ENCODE measurements at places on chromosomes 13 and 19.
A peak's percentile ranks its signal among the peaks of the same experiment; 100 is the strongest.

GRCh38 chr19:31913103-31913661 is 432.2 kb upstream of the ZNF507 start:
- DNase-seq, result no peak

DNA sequence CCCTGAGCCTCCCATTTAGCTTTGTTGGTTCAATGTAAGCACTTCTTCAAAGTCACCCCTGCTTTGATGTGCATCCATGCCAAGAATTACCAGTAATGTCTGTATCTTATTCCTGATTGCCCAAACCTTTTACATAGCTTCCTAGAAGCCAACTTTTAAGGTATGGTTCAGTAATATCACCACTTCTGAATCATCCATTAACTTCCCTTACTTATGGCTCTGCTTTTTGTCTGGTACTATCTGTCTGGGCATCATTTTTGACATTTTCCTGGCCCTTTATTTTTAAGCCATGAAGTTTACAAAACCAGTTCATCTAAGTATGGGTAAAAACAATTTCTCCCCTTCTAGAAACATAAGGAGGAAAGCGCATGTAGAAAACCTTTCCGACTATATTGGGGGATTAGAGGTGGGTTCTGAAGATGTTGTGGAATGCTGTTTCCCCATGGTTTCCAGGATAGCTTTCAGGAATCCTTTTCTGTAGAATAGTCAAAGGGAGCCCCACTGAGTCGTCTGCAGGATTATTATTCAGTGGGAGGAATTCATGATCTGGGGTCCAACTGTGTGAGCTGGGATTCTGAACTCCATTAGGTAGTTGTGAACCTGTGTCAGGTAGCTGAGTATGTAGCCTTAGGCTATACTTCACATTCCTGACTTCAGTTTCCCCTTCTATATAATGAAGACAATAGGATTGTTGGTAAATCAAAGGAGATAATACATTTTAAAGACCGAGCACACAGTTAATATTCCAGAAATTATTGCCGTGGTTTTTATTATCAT is 163.8 kb downstream of the SUCLA2 start:
- no peak for DNase-seq

DNA sequence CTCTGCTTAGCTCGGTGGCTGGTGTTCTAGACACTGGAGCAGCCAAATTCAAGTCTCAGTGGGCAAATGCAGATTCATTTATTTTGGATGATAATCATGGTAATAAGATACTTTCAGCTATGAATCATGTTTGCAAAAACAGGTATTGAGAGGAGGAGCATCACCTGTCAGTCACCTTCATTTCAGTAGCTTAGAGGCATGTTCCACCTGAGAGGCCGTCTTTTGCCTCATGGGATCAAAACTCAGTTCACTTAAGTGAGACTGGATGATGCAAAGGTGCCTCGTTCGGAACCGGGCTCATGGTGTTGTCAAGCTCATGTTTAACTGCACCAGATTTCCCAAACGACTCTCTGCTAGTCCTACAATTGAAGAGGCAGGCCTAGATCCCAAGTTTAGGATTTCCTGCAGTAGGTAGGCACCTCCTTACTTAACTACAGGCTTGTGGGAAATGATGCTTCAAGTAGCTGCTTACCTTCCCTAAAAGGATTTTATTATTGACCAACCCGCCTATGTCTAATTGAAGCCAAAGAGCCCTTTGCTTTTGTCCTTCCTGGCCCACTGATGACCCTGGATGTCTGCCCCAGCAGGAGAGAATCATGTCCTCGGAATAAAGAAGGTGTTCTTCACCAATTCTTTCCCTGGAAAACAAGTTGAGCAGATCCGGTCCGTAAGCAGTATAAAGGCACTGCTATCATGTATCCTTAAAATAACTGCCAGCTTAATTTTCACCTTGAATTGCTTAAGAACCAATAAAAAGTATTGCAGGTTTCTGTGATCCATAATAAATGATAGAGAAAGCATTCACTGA is 60.0 kb downstream of the ZAR1L start:
- DNase-seq, result no peak

DNA sequence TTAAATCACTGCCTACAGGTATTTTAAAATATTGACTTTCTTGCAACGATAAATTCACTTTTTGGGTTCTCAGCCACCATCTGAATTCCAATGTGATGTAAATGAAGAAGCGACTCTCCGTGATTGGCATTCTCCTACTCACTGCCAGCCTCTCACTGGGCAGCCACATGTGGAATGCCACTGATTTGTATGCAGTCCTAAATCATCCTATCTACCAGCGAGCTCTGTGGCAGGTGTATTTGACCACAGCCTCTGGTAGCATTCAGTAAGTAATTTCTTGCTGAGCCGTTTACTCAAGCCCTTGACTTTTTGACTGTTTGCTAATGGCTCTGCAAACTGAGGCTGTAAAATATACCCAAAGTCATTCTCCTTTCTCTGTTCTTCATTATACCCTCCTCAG is 559.0 kb upstream of the SLC10A2 start:
- DNase-seq, result no peak

DNA sequence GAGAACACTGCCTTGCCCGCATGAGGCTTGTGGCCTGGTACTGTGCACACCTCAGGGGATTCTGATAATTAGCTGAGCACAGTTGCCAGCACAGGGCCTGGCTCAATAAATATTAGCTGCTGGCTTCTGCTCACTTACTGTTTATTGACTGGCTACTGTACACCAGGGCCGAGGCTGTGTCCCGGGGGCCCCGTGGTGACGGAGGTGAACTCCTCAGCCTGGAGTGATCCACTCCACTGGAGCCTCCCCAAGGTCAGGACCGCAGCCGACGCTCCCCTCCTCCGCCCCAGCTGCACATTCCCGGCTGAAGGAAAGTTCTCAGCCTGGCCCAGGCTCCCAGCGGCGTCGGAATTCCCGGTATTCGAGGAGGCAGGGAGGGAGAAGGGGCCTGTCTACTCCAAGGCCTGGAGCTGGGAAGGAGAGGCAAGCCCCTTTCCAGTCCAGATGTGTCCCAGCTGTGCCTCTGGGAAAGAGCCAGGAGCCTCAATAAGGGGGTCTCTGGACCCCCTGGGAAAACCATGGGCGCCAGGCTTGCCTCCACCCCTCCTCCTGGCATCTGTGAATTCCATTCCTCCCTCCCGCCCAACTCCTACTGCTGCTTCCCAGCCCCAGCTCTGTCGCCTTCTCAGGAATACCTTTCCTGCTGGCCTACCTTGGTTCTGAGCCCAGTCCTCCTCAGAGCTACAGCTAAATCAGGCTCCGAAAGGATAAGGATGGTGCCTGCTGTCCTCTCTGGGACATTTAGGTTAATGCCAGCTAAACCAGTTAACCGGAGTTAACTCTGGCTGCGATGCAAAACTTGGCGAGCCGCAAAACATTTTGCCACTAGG is 7.3 kb downstream of the RPS16 start:
- DNase-seq, result no peak

- no peak for DNase-seq
Measured at GRCh38 chr13:42707586-42707985, 73.8 kb upstream of the FAM216B start.

DNA sequence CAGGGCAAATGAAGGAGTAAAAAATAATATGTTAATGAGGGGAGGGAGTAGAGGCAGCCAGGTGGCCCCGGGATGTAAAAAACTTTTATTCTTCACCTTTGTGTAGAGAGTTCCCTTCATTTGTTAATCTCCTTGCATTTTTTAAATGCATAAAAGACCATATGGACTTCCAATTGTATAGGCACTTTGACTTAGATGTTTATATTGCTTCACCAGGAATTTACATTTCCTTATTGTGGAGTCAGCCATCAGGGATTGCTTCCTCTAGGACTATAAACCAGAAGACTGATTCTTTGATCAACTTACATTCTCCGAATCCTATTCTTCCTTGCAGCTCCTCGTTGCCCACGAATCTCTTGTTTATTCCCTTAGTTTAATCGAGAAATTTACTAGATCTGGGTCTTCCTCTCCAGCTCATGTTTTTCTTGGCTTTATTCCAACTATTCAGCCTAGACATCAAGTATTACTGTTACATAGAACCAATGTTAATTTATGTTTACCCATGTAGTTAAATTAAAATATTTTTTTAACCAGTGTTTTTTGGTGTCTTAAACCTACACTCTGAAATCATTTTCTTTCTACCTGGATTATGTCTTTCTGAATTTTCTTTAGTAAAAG is 1187.0 kb upstream of the SLC10A2 start:
- DNase-seq, result no peak

- peak; percentile 27 for DNase-seq
Measured at GRCh38 chr13:112111239-112111857, 44.4 kb downstream of the SOX1 start.

DNA sequence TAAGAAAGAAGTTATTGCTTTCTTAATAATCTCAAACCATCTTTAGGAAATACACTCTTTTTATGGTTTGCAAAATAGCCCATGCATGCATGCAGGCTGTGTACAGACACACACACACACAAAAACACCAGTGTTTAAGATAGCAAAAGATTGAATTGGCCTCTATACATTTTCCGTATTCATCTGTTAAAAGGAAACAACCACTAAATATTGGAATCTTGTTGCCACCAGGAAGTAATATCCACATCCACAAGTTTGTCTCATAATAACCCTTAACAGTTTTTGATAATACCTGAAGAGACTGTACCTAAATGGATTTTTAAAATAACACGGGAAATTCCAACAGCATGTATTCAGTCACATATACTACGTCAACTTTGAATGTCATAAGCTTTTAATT is 7.3 kb upstream of the MAB21L1 start:
- no peak for DNase-seq

GRCh38 chr19:45653634-45654033 is 14.4 kb upstream of the GIPR start:
- no peak for DNase-seq

DNA sequence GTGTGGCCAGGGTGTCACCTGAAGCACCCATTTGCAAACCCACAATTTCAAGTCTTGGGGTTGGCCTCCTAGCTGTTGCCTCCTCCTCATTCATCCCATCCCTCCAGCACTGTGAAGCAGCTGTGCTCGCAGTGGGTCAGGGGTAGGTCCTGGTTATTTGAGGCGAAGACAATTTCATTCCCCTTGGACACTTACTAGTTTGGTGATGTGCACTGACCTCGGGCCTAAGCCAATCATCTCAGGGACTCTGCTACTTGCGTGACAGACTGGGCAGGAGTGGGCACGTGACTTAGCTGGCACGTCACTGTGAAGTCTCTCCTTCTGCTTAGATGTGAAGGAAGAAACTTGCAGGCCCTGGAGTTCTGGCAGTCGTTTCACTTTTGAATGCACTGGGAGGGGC is 3.5 kb upstream of the ATP11A start:
- DNase-seq, result no peak

DNA sequence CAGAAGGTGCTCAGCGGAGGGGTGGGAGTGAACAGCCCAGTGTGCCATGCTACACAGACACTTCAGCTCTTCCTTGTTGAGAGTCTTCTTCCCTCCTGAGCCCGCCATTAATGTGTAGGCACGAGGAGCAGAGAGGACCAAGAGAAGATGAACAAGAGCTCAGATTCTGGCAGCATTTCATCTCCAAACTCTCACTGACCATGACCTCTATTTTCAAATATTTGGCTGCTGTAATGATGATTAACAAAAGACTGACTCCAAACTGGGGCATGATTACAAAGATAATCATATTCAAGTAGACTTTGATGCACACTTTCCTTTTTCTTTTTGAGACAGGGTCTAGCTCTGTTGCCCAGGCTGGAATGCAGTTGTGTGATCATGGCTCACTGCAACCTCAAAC is 236.5 kb downstream of the DCLK1 start:
- DNase-seq, result no peak

- no peak for DNase-seq
Measured at GRCh38 chr19:48961051-48961649, 4.0 kb upstream of the FTL start.

DNA sequence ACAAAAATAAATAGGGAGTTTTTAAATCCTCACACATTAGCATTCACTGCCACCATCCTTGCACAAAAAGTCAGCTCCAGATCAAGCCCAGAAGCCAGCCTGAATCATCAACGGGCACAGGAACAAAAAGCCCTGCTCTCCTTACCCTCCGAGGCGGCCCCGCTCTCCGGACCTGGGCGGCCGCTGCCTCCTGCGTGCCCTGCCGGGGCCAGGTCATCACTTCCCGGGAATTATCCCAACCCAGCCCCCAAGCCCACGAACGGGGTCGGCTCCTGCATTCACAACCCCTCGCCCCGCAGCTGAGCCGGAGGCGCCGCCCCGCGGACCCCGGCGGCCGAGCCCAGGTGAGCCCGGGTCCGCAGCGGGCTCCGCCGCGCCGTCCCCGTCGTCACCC is 754 bp downstream of the DNAJB1 start:
- DNase-seq, result no peak

DNA sequence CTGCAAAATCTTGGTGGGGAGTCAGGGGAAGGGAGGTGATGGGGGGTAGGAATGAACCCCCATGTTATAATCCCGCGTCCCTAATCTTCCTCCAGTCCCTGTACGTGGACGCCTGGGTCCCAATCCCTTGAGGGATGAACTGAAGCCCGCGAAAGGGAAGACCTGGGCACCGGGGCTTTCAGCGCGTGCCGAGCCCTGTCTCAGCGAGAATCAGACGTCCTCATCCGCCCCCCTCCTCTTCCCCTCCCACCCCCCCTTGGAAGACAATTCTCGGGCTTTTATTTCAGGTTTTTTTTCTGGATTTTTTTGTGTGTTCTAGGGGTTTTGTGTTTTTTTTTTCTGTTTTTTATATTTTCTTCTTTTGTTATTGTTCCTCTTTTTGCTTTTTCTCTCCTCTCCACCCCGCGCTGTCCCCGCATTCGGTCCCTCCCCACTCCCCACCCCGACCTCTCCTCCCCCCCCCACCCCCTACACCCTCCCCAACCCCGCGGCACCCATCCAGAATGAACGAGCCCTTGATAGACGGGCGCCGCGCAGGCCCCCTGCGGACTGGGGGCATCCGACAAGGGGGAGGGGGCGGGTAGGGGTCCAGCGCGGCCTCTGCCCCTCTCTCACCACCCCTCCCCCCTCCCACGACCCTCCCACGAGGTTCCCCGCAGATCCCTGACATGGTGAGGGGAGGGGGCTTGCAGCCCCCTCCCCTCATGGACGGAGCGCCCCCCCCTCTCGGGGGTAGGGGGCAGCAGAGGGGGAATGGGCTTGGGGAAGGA is 10.3 kb downstream of the C19orf81 start:
- DNase-seq, result no peak

DNA sequence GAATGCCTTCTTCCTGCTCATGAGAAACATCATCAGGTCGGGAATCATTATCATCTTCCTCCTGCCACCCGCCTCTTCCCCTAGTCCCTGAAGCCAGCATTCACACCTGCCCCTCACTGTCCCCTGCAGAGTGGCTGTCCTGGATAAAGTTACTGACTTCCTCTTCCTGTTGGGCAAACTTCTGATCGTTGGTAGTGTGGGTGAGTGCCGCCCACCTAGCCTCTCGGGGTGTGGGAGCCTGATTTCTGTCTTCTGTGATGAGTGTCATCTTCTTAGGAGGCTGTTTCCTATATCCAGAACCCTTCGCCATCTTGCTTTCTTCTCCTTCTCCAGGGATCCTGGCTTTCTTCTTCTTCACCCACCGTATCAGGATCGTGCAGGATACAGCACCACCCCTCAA is 12.5 kb downstream of the SLC44A2 start:
- DNase-seq, result no peak

- no peak for DNase-seq
Measured at GRCh38 chr13:50299546-50300249, 284.5 kb downstream of the KCNRG start.
